Activated CD4-positive, CD25-positive, alpha-beta regulatory T cell treated with anti-CD3 and anti-CD28 coated beads, Interleukin-2, amount 50 U/mL, for 16 hours (primary cell): ENCODE measurements at places on chromosomes 1 and 21.

- no peak for DNase-seq
These were observed 358.7 kb downstream of the LTN1 start for GRCh38 chr21:28633839-28634555.

- DNase-seq: no peak
These were observed 4.1 kb downstream of the SH3BP5L start for GRCh38 chr1:248821641-248822040.

DNA sequence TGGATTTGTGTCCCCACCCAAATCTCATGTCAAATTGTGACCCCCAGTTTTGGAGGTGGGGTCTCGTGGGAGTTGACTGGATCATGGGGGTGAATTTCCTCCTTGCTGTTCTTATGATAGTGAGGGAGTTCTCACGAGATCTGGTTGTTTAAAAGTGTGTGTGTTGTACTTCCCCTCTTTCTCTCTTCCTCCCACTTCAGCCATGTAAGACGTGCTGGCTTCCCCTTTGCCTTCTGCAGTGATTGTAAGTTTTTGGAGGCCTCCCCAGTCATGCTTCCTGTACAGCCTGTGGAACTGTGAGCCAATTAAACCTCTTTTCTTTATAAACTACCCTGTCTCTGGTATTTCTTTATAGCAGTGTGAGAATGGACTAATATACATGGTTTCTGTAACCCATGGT, 64.6 kb downstream of the RHOU start:
- DNase-seq: no peak

DNA sequence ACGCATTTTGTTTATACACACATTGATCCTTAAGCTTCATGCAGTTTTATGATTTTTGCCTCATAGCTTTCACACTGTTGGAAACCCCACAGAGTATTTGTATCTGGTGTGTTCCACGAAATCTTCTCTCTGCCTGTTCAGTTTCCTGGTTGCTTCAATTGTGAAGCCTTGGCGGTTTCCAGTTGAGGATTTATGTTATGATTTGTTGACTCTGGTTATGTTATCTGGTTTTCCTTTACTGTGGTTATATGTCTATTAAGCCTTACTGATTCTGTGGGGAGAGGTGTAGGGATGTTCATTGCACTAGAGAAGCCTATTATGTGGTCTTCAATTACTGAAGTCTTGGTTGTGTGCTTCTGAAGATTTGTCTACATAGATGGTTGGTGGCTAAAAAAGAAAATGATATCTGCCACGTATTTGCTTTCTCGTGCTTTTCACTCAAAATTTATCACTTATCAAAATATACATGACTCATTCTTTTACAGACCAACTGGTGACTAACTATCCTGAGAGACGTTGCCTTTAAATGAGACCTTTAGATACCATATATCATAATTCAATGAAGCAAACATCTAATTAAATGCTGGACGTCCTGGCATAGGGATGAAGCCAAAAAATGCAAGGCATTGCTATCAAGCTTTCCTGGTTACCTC, 488.0 kb upstream of the B3GALT2 start:
- no peak for DNase-seq

GRCh38 chr1:32052887-32053286, 19.9 kb upstream of the TMEM39B start:
- DNase-seq: no peak

GRCh38 chr1:46244656-46245371, 2.7 kb upstream of the RAD54L start:
- no peak for DNase-seq

GRCh38 chr1:27536767-27537166, 46.8 kb upstream of the WASF2 start:
- DNase-seq: no peak

GRCh38 chr1:26079960-26080814, 12.8 kb upstream of the TRIM63 start:
- DNase-seq: no peak

DNA sequence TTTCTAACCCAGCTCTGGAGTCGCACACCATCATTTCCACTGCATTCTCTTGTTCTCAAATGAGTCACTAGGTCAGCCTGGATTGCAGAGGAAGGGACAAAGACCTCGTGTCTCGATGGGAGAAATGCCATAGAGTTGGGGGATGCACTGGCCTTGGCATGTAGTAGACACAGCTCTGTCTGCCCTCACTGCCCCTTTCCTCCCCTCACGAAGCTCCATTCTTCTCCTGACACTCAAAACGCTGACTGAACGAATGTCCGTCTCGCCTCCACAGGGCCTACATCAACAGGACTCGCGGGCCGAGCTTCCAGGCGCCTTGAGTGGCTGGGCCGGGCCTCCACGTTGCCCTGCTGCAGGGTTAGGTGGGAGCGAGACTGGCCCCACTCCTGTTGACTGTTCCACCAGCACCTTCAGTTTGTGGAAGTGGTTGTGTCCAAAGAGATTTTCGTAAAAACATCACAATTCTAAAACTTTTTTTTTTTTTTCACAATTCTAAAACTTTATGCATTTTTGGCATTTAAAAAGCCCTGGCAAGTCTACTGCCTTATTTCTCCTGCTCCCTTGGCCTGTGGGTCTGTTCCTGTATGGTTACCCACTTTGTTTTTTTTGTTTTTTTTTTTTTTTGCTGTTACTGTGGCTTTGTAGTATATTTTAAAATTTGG, 18.8 kb downstream of the PKNOX1 start:
- no peak for DNase-seq

- DNase-seq: no peak
These were observed 98.0 kb downstream of the ETS2 start for GRCh38 chr21:38903690-38904139.

- no peak for DNase-seq
These were observed 9.1 kb upstream of the SLC19A1 start for GRCh38 chr21:45551316-45551715.

- no peak for DNase-seq
These were observed 110.9 kb upstream of the APP start for GRCh38 chr21:26281506-26281905.

- DNase-seq: no peak
These were observed 396.8 kb upstream of the PRMT6 start for GRCh38 chr1:106659490-106660244.

DNA sequence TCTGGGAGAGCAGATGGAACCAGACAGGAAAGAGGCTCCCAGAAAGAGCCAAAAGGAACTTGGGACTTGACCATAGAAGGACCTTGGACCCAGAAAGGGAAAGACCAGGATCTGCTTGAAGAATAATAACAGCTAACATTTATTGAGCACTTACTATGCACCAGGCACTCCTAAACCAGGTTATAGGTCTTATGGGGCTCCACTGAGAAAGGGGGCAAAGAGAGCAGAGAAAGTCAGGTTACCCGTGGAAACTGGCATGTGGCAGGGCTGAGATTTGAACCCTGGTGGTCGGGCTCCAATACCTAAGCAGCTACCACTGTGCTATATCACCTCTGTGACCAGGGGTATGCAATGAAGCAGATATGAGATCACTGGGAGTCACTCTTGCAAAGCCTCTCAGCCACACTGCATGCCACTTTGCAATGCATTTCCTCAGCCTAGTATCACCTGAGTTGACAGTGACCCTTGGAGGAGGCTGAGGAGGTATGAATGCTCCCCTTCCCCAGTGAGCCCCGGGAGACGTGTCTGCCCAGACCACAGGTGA, 37.8 kb downstream of the HSPG2 start:
- DNase-seq: no peak

DNA sequence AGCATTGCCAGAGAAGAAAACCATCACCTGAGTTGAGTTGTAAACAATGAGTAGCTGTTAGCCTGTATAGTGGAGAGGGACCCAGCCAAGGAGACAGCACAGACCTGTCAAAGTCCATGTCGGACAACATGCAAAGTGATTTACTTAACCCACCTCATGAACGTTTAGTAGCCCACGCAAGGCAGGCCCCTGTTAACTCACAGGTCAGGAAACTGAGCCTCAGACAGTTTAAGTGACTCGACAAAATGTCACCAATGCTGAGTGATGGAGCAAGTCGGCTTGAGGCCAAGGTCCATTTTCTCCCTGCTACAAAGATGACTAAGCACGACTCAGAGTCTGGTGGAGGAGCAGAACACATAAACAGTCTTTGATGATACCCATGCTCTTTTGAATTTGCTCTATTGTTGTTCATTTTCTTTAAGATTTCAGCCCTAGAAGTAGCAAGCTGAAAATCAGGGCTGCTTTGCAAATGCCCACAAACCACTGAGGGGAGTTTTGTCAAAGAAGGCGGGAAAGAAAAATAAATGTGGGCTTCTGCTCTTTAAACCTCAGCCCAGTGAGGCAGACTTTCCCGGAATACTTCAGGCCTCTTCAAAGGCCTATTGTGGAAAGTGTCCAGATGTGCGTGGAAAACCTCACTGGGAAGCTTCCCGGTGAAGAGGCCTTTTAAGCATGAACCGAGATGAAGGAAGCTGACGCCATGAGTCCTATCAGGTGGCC, 83.8 kb upstream of the HOOK1 start:
- no peak for DNase-seq

GRCh38 chr1:53278298-53278725, 40.0 kb upstream of the MAGOH start:
- DNase-seq: peak; percentile 51

GRCh38 chr1:200079232-200079940, 51.9 kb downstream of the NR5A2 start:
- DNase-seq: no peak

DNA sequence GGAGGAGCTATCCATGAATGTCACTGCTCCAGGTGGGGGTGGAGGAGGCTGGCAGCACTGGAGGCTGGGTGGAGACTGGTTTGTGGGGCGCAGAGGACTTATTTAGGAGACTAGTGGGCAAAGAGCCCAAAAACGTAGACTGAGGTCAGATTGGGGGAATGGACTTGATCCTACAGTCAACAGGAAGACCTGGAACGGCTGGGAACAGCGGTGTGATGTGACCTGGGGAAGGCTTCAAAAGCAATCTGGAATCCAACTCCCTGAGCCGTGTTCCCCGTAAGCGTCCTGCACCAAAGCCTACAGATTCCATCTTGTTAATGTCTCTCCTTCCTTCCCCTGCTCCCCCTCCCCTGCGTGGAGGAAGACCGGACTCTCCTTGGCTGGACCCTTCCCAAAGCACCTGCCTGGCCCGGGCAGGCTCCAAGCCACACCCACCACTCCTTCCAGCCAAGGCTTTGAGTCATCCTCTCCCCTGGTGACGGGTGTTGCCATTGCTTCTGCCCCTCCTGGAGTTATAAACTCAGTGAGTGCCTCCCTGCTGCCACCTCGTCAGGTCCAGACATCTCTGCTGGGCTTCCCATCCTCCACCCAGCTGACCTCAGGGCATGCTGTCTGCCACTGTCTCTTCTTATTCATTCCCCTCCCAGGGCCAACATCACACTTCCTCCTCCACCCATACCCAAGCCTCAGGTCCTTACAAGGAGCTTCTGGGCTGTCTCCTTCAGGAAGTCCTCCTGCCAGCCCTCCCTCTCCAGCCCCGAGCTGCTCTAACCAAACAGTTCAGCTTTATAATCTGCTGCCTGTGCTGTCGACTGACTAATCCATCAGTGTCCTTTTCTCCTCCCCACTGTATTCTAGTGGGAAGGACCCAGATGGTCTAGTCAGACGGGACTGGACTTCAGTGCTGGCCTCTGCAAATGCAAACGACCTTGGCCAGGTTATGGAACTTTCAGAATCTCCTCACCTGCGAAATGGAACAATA, 1.6 kb upstream of the CLSTN1 start:
- no peak for DNase-seq

DNA sequence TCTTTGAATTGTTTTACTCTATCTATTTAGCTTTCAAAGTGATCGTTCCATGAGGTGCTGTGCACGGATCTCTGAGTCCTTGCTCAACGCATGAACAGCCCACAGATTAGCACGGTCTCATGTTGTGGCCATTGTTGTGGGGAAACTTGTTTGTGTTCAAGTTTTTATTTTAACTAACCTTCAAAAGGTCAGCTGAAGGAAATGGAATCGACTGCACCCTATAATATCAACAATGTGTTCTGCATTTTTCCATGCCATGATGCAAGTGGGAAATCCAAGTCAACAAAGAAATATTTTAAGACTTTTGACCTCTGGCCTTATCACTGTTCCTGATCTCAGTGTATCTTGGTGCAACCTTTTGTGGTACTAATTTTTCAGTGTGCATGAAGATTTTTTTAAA, 6.1 kb downstream of the SH2D1B start:
- no peak for DNase-seq

GRCh38 chr1:93178418-93178817, 1.8 kb downstream of the TMED5 start:
- DNase-seq: no peak

- no peak for DNase-seq
These were observed 24.6 kb downstream of the DMAP1 start for GRCh38 chr1:44237721-44238457.

DNA sequence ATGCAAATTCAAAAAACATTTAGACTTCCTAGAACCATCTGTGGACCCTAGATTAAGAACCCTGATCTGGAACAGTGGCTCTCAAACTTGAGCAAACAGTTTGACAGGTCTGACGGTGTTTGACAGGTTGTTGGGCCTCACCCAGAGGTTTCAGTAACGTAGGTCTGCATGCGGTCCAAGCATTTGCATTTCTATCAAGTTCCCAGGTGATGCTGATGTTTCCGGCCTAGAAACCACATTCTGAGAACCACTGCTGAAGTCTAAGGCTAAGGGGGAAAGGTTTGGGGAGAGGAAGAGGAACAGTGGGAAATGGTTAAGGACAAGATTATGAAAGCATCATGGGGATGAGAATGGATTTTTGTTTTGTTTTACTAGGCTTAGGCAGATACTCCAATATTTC, 48.6 kb downstream of the MDM4 start:
- DNase-seq: no peak

DNA sequence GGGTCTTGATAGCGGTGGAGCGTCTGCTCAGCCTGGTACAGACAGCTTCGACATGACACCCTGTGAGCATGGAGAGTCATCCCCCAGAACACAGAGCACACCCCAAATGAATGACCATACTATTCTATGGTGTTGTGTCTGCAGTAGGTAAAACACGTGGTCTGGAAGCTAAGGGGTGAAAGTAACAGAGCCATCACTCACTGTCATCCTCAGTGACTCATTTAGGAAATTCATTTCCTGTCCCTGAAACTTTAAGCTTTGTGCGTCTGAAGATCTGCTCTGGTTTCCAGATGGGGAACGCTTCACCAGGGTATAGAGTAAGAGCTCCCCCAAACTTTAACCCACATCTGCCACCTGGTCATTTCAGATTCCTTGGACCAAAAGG, 94.8 kb upstream of the DISP3 start:
- no peak for DNase-seq

GRCh38 chr1:44223187-44223610, 9.9 kb downstream of the DMAP1 start:
- DNase-seq: no peak

GRCh38 chr1:62800281-62800680, 16.3 kb downstream of the ATG4C start:
- no peak for DNase-seq

GRCh38 chr21:26977746-26978145, 10.9 kb upstream of the ADAMTS5 start:
- DNase-seq: no peak

GRCh38 chr21:36747815-36748383, 49.0 kb downstream of the SIM2 start:
- no peak for DNase-seq
